SK-N-DZ (cell line): ENCODE measurements at places on chromosomes 3 and 15.

GRCh38 chr3:186882881-186883685 is 40.6 kb downstream of the ADIPOQ start:
- DNase-seq: peak; percentile 28

DNA sequence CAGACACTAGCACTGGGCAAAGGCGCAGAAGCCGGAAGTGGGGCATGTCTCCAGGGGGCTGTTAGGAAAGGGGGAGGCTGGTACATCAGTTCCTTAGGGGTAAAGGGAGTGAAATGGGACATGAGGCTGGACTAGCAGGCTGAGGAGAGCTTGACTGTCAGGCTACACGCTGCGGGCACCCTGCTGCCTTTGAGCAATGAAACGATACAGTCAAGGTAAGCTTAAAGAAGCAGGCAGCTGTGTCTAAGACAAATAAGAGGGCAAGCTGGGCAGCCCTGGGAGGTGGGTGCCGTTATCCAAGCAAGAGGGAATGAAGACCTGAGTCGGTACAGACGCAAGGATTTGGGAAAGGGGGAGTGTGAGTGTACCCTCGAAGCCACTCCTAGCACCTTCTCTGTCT is 51.0 kb upstream of the DCLK3 start:
- DNase-seq: no peak

DNA sequence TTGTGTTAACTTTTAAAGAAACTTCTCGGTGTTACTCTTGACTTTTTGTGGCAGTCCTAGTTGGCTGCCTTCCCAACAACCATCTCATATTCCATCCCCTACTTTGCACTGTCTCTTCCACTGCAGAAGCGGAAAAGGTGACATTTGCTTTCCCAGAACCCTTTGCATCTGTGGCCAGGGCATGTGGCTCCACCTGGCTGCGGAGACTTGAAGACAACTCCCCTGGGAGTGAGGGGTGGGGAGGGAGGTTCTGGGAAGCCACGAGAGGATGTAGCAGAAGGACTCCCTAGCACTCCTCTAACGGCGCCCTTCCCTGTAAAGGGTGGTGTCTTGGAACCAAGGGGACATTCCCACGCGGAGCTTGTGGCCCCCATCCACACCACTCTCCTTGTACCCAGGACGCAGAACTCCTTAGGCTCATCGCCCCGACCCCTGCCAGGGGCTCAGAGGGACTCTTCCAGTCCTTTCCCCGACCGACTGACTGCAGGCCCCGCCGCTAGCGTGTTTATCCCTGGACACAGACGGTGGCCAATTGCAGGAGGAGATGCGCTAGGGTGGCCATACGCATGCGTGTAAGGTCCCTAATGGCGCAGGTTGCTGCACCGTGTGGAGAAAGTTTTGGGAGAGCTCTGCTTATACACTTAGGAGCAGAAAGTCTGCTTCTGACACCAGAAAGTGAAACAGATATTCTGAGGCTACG is 33.2 kb upstream of the SECISBP2L start:
- DNase-seq: no peak

DNA sequence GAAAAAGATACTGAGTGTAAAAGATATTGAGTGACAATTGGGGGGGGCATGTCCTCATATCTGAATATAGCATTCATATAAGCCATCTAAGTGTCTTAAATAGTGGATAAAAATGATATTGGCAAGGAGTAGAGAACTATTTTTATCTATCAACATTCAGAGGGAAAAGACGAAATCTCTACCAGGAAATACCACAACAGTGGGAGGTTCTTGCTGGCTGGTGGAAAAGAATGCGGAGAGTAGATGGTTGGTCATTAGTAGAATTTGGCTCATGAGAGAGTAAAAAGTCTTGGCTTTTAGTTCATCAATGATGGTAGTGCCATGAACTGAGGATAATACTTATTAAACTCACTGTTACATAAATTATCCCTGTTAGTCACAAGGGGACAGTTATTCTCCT is 4.8 kb upstream of the TCF12 start:
- no peak for DNase-seq

DNA sequence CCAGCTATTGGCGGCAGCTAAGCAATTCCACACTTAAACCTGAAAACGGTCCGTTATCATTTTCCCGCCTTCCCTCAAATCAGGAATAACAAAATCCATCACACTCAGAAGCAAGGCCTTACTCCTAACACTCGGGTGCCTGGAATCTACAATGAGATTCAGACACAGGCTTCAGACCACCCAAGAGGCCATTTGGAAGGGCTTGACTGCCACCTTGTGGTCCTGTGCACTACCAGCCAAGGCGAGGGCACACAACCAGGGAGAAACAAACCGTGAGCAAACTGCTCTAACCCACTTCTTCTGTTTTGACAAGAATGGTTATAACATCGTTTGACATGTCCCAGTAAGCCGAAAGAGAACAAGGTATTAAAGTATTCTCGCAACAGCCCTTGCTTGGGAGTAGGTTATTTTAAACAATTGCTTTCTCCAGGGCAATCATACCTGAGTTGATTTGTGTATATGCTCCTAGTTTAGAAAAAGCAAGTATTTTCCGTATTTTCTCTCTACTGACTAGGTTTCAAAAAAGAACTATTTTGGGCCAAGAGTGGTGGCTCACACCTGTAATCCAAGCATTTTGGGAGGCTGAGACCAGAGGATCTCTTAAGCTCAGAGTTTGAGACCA is 40.1 kb upstream of the TAFA4 start:
- peak; percentile 69 for DNase-seq

DNA sequence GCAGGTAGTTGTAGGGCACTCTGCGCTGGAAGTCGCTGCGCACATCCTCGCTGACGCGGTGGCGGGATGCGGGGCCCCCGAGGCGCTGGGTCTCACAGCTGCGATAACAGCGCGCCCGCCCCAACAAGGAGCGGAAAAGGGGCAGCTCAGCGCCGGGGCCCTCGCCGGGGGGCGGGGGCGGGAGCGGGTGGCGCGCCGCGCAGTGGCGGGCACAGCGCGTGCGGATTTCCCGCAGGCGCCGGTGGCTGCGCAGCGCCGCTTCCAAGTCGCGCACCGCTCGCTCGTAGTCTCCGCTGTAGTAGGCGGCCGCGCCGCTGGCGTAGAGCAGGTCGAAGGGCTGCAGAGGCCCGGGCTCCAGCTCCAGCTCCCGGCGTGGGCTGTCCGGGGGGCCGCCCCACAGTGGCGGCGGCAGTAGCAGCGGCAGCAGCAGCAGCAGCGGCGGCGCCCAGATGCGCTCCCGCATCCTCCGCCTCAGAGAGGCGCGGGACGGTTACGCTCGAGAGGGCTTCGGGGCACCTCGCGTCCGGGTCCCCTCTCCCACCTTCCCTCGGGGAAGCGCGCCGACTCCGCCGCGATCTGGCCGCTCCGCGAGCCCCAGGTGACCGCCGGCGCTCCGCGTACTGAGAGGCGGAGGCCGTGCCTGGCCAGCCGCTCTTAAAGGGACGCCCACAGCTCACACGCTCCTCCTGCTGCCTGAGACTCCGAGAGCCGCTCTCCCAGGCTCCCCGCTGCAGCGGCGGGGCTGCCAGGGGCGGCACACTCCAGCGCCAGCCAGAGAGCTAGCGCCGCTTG is at the start of gene P3H2:
P3H2 (minus strand) TSS at position 629 of the 792 bp plus-strand sequence; CDS start at position 463, 166 bp downstream.
- peak; percentile 88 for DNase-seq

- no peak for DNase-seq
Measured at GRCh38 chr3:45180051-45180450, 33.9 kb upstream of the CDCP1 start.

GRCh38 chr3:140449413-140450256 is 228.2 kb upstream of the TRIM42 start:
- DNase-seq: no peak

DNA sequence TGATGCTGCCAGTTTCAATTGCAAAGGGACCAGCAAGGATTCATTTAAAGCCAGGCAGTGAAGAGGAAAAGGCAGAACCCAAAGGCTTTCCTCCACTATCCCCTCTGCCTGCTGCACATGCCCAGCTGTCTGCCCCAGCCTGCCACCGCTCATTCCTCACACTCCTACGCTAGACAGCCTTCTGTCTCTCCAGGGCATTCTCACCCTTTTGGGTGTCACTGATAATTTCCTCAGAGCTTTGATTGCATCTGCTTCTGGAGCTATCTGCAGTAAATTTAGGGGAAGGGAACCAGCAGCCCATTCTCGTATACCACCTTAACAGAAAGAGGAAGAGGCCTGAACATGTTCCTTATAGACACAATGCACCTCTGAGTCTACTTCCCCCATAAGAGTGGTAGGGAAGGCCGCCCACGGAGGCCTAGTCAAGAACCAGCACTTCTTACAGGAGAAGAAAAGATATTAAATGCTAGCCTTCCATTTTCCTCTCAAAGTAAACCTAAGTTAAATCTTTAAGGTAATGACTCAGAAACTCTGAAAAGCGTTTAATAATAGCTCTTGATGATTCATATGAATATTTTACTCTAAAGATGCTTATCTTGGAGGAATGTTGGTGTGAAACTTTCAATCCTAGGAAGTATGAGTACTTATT is 20.9 kb downstream of the NUDT16 start:
- DNase-seq: no peak

- DNase-seq: no peak
Measured at GRCh38 chr3:124999317-124999716, 56.5 kb downstream of the HEG1 start.

- DNase-seq: no peak
Measured at GRCh38 chr3:133996996-133997395, 32.7 kb downstream of the SLCO2A1 start.

DNA sequence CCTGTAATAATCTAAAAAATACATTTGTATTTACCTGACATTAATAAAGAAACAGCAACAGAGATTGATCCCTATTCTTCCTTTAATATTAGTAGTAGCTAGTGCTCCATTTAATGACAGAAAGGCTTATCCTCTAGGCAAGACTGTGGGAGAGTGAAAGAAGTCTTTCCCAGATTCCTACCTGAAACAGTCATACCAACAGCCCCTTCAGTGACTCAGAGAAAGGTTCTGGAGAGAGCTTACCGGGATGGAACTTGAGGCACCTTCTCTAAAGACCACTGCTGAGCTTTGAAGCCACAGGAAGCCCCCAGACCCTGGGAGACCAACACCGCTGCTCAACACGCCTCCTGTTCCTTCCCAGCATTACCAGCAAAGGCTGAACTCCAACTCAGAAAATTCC is 66.9 kb upstream of the FGF12 start:
- DNase-seq: no peak

DNA sequence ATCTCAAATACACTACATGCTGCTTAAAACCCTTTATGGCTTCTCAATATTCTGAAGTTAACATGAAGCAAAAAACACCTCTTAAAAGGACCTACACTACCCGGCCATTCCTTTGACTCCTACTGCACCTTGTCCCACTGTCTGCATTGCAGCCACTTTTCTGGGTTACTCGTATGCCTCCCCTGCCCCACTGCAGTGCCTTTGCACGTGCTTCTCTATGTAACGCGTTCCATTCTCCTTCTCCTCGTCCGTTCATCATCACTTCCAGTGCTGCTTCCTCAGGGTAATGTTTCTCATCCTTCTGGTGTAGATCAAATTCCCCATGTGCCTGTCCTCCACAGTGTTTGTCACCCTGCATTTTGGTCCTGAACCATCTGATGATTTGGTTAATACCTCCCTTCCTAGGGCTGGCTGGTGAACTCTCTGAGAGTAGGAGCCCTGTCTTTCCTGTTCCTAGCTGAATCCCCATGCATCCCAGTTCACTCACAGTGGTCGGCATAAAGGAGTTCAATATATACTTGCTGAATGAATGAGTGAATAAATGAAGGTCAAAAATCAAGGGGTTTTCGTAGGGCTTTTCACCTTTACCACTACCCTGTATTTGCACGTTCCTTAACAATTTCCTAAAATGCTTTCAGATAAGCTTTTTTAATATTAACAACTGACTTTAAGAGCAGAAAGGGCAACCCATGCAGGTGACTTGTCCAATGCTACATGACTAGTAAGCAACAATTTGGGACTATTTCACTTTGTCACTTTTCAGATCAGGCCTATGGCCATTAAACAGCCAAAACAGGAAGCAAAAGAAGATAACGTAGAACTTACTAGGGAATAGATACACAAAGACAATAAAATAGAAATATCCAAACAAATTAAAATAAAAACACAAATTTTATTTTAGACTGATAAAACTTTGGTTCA is 2.4 kb upstream of the STT3B start:
- DNase-seq: no peak

DNA sequence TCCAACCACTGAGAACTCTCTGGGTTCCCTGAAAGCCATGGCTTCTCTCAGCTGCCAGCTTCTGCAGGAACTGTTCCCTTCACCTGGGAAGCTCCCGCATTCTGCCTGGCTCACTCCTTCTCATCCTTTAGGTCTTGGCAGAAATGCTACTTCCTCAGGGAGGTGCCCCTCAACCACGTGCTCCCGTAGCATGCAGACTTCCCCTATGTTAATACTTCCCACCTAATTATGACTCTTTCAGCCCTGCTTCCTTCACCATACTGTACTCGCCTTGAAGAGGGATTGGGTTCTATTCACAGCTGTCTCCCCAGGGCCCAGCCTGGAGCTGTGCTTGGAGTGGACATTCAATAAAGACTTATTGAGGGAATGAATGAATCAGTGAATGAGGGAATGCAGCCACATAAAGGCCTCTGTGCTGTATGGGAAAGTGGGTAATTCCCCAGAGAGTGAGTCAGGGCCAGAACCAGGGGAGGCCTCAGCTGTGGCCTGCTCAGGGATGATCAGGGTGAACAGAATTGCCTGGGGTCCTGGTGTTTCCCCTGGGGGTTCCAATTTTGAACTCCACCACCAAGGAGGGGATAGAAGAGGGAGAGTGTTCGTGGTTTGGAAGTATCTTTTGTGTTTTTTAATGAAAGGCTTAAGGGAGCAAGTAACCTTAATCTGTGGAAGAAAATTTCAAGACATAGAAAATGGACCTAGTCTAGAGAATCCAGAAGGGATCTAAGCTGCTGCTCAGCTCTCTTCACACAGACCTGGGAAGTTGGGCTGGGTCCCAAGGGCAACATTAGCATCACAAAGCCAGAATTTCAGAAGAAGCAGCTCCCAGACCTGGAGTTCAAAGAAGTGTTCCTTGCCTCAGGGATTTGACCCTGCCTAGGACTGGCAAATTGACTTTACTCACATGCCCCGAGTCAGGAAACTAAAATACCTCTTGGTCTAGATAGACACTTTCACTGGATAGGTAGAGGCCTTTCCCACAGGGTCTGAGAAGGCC is 14.6 kb upstream of the FAM107A start:
- no peak for DNase-seq

GRCh38 chr3:190038050-190038933 is 82.4 kb downstream of the P3H2 start:
- peak; percentile 21 for DNase-seq

GRCh38 chr15:100995471-100996430 is 76.6 kb downstream of the LRRK1 start:
- DNase-seq: no peak

DNA sequence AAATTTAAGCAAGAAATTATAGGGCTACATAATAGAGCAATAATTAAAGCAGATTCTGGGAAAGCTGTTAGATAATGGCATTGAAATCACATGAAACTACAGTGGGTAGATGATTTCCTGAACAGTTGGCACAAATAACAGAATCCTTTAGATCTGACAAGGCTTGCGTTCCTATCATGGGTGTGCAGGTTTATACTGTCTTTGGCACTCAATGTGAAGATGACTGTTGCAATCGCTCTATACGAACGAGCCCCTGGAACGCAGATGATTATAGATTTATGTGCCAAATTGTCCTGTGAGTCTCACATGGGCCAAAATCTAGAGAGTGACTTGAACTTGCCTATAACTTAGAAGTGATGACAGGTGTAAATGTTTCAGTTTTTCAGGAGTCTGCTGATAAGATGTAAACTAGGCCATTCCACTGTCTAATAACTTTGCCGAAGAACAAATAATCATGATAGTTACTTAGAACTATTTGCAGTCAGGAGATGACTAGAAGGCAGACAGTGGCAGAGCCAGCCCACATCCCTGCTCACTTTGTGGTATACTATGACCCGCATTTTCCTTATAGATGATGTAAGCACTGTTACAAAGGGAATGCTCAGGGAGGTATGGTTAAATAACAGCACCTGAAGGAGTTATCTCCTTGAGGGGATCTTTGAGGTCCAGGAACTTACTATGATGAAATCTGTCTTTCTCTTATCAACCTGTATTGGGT is 30.5 kb upstream of the TRPC1 start:
- DNase-seq: no peak
